Activated T-helper 1 cell treated with anti-CD3 and anti-CD28 coated beads, Interleukin-2, amount 50 U/mL, for 16 hours (primary cell): ENCODE measurements at places on chromosomes 7 and 10.

- no peak for DNase-seq
These were observed 28.3 kb downstream of the MAD1L1 start for GRCh38 chr7:2204446-2204845.

- no peak for DNase-seq
These were observed 13.3 kb downstream of the PRSS2 start for GRCh38 chr7:142784096-142784495.

- DNase-seq, result no peak
These were observed 13.5 kb downstream of the IQCE start for GRCh38 chr7:2572101-2572842.

DNA sequence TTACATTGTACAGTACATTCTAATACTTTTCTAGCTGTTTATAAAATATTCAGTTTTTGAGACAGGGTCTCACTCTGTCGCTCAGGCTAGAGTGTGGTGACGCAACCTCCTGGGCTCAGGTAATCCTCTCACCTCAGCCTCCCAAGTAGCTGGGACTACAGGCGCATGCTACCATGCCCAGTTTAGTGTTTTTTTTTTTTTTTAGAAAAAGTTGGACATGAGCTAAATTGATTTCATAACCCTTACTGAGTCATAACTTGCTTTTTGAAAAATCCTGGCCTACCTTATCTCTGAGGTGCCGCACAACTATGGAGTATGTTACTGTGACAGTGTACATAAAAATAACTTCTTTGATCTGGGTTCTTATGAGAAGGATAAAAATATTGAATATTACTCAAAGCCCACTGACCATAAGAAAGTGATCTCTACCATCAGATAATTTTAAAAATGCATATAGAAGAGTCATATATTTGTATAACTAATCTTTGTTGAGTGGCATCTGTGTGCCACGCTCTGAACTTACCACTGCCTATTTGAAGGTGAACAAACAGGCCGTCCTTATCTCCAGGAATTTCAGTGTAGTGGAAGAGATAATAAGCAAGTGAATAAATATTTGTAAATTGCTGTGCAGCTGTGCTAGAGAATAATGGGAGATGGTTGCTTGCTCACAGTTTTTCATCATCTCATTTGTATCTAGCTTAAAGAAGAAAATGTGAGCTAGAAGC, 73.2 kb downstream of the PPP1R9A start:
- DNase-seq, result no peak

DNA sequence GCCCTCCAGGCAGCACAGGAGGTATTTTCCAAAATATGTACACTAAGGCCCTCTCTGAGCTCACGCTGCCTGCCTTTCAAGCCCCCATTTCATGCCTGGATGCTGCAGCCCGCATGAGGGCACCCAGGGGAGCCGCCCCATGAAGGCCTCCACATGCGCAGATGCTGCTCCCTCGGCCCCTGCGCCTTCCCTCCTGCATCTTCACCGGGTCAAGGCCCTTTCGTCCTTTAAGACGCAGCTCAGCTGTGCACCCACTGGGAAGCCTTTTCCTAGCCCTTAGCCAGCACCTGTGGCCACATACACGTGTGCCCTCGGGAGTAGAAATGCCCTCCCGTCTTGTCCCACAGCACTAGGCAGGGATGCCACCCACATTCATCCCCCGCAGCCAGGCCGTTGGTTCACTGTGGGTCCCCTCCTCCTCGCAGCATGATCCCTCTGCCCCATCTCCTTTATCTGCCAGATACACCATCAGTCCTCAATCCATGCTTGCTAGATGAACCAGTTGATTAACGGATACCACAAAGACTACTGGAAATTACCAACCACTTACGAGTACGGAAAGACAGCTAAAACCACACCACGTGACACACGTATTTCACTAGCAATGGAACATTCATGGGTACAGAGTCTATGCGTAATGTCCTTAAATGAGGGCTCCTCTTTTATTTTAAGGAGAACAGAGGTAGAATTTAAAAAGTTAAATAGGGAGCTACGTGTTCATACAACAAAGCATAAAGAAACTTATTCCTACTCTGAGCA, 278.0 kb downstream of the TNS3 start:
- DNase-seq, result no peak

DNA sequence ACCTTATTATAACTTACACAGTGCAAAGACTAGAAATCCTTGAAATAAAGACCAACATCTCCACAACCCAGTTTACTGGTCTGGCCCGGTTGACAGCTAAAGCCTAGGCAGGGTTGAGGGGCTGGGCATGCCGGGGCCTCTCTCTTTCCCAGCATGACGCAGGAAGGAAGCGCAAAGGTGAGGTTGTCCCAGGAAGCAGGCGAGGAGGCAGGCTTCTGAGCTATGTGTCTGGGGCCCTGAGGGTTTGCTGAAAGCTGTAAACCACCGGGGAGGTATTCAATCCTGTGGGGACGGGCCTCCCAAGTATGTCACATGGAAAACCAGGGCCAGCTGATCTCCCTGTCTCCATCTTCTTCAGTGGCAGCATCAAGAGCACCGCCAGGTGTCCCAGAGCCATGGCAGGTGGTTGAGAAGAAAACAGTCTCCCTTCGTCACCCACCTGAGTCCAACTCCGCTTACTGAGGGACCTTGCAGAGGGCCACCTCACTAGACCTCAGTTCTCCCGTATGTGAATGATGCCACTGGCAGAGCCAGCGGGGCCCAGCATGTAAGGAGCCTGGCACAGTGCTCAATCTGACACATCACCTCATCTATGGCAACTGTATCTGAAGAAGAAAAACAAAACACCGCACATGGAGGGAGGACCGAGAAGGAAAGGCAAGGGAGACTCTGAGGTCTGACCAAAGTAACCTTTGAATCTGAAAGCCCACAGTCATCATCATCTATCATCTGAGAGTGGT, 49.5 kb downstream of the FAM53B start:
- no peak for DNase-seq

DNA sequence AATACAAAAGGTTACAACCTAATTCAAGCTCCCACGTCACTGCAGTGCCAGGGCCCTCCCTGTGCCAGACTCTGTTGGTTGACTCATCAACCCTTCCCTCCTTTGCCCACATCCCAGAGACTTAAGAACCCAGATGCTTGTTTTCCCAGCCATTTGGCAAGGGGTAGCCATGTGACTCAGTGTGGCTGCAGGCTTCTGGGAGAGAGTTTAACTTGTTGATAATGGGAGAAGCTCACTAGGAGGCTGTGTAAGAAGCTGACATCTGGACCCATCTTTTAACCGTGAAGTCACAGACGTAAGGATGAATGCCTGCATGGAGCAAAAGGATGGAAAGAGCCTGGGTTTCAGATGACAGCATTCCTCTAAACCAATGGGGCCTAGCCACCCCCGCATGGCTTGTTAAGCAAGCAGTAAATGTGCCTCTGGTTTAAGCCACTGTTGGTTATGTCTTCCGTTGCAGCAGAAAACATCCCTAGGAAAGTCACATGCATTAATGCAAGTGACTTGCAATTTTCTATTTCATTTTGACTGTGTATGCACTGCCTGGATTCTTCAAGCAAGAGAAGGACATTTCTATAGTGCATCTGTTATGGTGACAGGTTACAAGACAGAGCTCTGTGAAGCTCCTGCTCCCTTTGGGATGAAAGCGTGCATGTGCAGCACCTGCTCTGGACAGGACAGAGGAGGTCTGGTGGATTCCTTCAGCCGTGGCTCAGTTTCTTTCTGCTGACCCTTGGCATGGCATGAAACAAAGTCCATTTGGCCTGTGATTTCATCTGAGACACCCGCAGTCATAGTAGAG, 57.5 kb upstream of the CREB5 start:
- DNase-seq, result no peak

DNA sequence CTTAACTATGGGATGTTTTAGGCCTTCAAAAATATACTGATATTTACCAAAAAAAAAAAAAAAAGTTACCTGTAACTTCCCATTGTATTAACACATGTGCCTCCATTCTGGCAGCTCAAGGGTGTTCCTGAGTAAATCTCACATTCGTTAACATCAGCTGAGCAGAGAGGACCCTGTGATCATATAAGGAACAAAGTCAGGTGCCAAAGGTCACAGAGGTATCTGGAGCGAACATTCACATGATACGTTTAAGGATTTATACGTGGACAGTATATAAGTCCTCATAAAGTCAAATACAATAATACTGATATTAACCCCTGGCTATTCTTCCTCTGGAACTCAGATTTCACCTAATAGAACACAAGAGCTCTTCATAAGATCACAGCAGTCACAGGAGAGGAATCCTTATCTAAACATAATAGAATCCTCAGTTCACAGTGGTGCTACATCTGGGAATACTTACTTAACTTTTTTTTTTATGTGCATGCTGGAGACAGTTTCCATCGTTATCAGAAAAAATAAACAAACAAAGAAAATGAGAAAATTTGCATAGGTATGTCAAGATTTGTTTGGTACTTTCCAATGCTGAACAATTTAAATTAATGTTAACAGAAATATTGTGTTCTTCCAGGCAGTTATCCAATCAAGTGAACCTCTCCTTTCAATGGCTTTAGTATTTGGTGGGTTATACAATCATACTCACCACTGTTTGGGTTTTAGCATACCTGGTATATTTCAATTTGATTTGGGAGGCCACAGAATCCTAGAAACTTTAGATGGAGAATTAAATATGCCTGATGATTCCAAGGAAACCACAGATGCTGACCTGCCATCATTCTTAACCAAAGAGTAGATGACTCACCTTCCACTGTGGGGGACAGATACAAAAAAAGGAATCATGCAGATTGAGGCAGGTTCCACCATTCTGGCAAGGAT, 6.6 kb downstream of the CUBN start:
- no peak for DNase-seq

DNA sequence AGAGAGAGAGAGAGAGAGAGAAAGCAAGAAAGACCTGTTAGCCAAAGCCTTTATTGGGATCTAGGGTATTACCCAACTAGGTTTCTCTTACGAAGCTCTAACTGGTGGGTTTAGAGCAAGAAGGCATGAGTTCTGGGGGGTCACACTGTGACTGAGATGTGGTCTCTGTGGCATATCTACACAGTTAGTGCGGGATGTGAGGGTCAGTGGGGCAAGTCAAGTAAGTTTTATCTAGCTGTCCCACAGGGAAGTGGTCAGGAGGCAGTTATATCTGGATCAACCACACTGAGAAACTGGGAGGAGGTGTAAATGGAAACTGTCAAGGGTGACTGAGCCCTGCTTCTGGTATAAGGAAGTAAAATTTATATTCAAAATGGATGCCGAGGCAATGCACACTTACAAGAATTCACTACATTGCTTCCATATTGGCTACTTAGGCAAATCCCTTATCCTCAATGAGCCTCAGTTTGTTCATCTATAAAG, 331.6 kb upstream of the HPS1 start:
- DNase-seq, result no peak

- no peak for DNase-seq
These were observed 18.8 kb upstream of the SH2D4B start for GRCh38 chr10:80518807-80519360.

DNA sequence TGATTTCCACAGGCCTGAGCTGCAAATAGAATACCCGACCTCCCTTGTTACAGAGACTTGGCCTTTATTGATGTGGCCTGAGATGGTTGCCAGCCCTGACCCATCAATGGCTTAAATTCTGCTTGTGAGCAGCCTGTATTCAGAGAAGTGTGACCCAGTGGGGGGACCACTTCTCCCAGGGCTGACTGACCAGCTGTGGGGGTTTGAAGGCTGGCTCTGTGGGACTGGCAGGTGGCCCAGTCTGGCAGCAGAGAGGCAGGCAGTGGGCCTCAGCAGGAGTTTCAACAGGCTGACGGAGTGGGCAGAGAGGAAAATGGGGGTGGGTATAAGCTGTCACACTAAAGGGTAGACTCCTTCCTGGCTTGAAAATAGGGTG, 12.2 kb upstream of the PPIF start:
- no peak for DNase-seq

DNA sequence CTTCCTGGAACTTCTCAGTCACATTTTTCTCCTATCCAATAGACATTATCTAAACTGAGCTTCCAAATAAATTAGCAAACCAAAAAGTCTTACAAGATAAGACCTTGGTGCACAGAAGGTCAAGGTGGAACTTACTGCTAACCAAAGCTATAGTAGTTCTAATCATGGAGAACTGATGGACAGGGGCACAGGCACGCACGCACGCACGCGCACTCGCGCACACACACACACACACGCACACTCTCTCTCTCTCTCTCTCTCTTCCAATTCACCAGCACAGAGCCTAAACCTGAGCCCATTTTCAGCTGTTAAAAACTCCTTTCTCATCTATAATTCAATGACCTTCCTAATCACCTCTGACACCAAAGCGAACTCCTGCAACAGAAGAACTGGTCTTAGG, 7.5 kb downstream of the FGFR2 start:
- DNase-seq, result no peak
